ENCODE measurements at places on chromosomes 11 and 22.

GRCh38 chr11:64734811-64735724, 8.9 kb downstream of the RASGRP2 start:
- DNase-seq: no peak

- no peak for DNase-seq
Measured at GRCh38 chr22:43376765-43377547, 33.8 kb upstream of the SCUBE1 start.

- no peak for DNase-seq
Measured at GRCh38 chr22:30806391-30806861, 111.8 kb downstream of the OSBP2 start.

DNA sequence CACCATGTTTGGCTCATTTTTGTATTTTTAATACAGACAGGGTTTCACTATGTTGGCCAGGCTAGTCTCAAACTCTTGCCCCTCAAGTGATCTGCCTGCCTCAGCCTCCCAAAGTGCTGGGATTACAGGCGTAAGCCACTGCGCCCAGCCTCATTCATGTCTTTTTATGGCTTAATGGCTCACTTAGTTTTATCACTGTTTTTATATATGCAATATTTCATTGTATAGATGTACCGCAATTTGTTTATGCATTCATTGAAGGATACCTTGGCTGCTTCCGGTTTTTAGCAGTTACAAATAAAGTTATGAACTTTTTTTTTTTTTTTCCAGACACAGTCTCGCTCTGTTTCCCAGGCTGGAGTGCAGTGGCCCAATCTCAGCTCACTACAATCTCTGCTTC, 5.5 kb upstream of the TCN2 start:
- DNase-seq: no peak

DNA sequence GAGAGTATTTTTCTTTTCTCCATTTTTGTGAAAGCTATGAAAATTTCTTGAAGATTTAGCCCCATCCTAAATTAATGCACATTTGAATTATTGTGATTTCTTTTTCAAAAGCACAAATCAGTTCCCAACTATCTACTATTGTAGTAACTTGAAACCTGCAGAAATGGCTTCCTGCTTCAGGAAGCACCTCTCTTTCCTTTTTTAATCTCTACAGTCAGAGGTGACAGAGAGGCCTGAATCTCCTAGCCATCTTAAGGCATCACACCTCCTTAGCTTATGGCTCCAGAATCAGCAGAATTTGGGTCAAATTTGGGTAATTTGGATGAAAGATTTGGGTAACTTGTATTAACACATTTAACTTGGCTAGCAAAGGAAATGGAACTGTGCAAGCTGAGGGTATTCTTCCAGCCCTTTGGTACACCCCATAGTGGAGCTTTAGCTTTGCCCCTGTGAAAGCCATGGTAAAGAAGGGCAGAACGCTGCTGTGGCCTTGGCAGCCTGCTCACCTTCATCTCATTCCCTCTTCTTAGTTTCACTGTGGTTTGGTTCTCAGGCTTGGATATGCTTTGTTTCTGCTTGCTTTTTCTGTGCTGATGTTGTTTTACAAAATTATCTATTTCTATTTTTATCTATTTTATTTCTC, 16.2 kb downstream of the TBCEL start:
- no peak for DNase-seq

- DNase-seq: no peak
Measured at GRCh38 chr11:123562829-123563228, 91.6 kb downstream of the SCN3B start.
